Left ventricle myocardium inferior (tissue), 1 donor: ENCODE measurements at places on chromosomes 2 and 18. TPM values are rescaled to one million over a fixed set of nuclear protein-coding genes. Genes with fewer than 3 reads are reported as not detected.

LONRF2 gene
- 19.0 TPM for total RNA-seq

DNA sequence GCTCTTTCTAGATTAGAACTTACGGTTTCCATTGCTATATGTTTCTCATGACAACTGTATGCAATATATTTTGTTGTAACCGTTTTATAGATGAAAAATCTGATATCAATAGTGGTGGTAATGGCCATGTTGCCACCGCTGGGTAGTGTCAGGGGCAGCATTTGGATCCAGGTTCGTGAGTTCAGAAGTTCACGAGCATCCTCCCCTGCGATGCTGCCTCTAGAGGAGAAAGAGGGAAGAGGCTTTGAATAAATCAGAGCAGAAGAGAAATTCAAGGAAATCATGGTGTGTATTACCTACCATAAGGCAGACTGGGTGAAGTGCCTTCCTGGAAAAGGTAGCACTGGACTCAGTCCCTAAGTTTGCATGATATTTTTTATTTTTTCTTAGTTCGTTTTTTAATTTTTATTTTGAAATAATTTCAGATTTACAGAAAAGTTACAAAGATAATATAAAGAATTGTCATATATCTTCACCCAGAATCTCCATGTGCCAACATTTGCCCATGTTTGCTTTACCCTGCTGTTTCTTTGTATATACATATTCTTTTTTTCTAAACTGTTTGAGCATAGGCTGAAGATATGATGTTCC is 3.3 kb upstream of the ZBTB7C start:
- DNase-seq, result no peak
- peaks cover 53% of the 10 kb centered on the region for H3K27me3 ChIP-seq
- H3K4me3 ChIP-seq, result no peak overlapping the region
- H3K36me3 ChIP-seq, result no peaks in the 10 kb centered on the region
- H3K27ac ChIP-seq, result no peak overlapping the region

- no peaks in the 10 kb centered on the region for H3K27me3 ChIP-seq
- no peak for DNase-seq
- no peak overlapping the region for H3K27ac ChIP-seq
- no peaks in the 10 kb centered on the region for H3K36me3 ChIP-seq
Measured at GRCh38 chr2:12968399-12968798, 251.7 kb downstream of the TRIB2 start.

DNA sequence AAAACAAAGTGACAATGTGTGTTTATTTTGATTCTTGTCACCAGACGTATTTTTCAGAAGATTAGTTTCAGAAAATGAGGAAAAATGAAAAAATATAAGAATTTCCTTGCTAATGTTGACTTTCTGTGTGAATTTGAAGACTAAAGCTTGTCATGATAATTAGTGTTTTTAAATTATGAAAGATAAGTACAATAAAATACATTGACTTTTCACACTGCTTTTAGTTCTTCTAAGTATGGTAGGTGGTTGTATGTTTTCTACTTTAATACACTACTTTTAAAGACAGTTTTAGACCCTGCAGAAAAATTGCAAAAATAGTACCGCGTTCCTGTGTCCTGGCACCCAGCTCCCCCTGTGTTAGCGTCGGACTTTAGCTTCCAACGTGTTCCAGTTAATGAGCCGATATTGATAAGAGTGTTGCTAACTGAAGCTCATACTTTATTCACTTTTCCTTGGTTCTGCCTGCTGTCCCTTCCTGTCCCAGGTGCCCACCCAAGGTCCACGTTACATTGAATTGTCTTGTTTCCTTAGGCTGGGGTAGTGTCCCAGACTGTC is 695 bp downstream of the RBFA start:
- peak overlapping the region; percentile 93 for H3K4me3 ChIP-seq
- peaks cover 21% of the 10 kb centered on the region for H3K36me3 ChIP-seq
- H3K27ac ChIP-seq, result peak overlapping the region; percentile 93

- no peaks in the 10 kb centered on the region for H3K27me3 ChIP-seq
- no peak overlapping the region for H3K27ac ChIP-seq
- peaks cover 17% of the 10 kb centered on the region for H3K4me1 ChIP-seq
- DNase-seq, result no peak
Measured at GRCh38 chr2:33181466-33181865, 234.7 kb downstream of the LTBP1 start.
